Stimulated activated CD4-positive, alpha-beta T cell treated with anti-CD3 and anti-CD28 coated beads, Interleukin-1b, Interleukin-23, amount 100 ng/mL, for 1 hour (primary cell): ENCODE measurements at places on chromosomes 16 and 17.

- no peak for DNase-seq
Measured at GRCh38 chr17:58244963-58245362, 6.6 kb downstream of the LPO start.

- no peak for DNase-seq
Measured at GRCh38 chr17:33389504-33390135, 96.5 kb upstream of the ASIC2 start.

DNA sequence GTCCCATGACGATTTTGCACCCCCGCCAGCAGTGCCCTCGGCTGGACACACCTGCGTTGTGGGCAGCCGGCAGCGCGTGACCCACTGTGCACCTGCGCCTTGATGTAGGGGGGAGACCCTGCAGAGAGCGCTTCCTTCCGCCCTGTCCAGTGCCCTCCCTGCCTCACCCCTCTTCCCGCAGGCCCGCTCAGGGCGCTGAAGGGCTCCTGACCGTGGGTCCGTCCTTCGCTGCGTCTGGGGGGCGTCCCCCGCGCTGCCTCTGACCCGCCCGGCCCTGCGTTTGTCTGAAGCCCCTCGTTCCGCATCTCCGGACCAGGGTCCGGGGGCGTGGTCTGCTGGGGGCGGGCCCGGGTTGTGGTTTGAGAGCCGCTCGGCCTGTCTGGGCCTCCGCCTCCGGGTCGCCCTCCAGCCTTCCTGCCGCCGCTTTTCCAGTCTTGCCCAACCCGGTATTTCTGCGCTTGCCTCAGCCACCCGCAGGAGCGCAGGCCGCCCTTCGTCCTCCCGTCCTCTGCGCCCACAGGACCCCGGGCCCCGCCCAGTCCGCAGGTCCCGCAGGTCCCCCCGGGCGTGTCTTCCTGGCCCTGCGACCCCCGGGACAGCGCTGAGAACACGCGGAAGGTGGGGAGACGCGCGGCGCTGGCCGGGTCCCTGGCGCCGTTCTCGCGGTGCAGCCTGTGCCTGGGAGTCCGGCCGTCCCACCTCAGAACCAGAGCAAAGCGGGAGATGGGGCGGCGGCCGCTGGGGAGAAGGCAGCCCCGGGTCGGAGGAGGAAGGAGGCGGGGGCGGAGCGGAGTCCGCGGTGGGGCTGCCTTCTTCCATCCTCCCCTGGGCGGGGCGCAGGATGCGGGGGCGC is 4.0 kb upstream of the IL17C start:
- no peak for DNase-seq

DNA sequence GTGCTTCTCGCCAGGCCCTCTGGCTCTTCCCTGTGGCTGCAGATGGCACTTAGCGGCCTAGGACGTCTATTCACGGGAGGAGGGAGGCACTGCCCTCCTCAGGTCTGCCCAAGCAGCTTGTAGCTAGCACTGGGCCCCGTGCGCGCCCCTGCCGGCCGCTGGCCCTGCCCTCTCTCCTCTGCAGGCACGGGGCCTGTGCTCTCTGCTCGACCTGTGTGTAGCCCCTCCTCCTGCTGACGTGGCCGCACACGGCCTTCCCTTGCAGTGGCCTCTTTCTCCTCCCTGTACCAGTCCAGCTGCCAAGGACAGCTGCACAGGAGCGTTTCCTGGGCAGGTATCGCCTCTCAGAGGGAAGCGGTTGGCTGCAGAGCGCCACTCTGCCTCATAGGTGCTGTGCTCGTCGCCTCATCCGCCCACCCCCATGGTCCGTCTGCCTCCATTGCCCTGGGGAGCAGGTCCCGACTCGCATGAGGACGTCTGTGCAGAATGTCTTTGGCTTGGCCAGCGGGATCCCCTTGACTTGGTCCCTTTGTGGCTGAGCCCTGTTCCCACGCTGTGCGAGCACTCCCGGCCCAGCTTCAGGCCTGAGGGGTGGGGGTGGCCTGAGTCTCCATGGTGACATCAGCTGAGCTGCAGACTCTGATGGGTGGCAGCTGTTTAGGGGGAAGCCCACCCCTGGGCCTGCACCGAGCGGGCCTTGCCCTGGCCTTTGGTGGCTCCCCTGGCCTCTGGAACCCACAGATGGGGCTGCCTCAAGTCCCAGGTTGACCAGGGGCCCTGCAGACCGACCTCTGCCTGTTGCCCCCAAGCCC is 34.6 kb downstream of the TSC2 start:
- DNase-seq, result no peak

DNA sequence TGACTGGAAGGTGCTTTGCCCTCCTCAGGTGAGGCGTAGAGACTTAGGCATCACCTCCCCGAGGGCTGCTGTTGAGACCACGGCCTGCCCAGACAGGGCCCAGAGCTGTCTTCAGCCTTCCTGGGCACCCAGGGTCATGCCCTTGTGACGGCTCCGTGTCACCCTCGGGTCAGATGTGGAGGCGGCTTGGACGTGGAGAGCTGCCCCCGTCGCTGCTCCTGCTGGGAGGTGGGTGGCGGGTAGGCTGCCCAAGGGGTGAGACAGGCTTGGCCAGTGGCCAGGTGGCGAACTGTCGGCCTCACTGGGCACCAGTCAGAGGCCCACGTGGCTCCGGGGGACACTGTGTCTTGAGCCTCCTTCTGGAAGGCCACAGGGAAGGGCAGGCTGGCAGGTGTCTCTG is 8.9 kb upstream of the SNAI3 start:
- DNase-seq, result no peak

DNA sequence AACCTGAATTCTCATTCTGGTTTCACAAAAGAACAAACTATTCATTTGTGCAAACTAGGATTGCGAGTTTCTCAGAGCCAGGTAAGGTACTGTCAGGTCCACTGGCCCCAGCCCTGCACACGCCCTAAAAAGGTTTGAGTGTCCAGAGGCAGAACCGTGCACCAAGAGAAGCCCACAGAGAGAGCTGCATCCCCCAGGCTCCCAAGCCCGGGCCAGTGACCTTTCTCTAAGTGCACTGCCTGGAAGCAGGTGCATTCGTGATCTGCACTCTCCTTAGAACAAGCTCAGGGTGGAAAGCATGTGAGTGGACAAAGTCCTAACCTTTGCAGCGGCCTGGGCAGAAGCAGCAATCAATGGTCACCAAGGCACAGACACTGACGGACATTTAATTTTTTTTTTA is 26.8 kb downstream of the MEAK7 start:
- DNase-seq, result no peak

DNA sequence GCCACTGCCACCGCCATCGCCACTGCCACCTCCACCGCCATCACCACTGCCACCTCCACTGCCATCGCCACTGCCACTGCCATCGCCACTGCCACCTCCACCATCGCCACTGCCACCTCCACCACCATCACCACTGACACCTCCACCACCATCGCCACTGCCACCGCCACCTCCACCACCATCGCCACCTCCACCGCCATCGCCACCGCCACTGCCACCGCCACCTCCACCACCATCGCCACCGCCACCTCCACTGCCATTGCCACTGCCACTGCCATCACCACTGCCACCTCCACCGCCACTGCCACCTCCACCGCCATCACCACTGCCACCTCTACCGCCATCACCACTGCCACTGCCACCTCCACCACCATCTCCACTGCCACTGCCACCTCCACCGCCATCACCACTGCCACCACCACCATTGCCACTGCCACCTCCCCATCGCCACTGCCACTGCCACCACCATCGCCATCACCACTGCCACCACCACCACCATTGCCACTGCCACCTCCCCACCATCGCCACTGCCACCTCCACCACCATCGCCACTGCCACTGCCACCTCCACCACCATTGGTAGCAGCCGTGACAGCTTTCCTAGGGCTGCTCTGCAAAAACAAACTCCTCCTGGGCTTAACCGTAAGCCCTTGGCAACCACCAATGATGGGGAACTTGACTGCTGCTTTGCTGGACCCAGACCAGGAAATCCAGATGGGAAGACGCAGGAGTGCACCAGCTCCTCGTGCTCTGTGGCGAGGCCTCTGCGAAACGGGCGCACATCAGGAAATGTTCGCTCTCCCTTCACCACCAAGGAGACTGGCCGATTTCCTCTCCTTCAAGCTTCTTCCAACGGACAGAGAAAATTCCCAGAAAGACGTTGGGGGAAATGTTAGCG is 147.2 kb downstream of the RBFOX3 start:
- DNase-seq, result no peak

DNA sequence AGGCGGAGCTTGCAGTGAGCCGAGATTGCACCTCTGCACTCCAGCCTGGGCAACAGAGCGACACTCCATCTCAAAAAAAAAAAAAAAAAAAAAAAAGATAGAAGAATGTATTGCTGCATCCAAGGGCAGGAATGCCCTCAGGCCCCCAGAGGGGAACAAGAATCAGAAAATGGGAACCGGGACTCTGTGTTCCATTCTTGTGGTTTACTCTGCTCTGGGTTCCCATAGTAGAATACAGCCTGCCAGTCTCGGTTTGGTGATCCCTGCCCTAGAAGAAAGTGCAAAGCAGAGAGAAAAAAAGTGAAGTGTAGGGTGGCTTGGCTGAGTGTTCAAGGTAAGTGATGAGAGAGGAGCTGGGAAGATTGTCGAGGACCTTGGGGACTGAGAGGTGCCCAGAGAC is 27.4 kb upstream of the KDM6B start:
- no peak for DNase-seq

GRCh38 chr17:59669411-59669810 is 37.8 kb downstream of the PTRH2 start:
- DNase-seq, result no peak

GRCh38 chr17:4635823-4636375 is 5.6 kb downstream of the ALOX15 start:
- DNase-seq, result no peak

GRCh38 chr17:50015146-50015545 is 20.1 kb upstream of the DLX3 start:
- no peak for DNase-seq

DNA sequence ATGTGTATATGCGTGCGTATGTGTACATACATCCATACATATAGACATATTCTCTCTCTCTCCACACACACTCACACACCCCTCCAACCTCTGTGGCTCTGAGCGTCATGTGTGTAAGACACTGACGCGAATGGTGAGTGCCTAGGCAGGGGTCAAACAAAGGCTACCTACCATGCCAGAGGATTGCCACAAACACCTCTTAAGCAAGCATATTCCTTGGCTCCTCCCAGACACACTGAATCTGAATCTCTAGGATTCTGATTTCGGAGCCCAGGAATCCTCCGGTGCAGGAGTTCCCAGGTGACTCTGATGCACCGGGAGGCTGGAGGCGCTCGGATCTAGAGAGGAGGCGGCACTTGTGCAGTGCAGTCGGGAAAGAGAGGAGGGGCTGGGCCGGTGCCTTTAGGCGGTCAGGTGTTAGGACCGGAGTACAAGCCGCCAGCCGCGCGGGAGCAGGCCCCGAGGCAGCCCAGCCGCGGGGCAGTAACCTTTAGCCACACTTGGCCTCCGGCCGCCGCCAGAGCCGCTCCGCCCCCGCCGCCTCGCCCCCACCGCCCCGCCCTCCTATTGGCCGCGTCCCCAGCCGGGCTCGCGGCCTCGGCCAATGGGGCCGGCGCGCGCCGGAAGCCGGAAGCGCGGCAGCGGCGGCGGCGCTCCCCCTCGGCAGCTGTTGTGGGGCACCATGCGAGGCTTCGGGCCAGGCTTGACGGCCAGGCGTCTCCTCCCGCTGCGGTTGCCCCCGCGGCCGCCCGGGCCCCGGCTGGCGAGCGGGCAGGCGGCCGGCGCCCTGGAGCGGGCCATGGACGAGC is at the start of gene MLYCD:
Gene MLYCD (plus strand): TSS at position 653 of the 809 bp plus-strand sequence. CDS start 30 bp downstream, at position 683.
- peak; percentile 30 for DNase-seq

DNA sequence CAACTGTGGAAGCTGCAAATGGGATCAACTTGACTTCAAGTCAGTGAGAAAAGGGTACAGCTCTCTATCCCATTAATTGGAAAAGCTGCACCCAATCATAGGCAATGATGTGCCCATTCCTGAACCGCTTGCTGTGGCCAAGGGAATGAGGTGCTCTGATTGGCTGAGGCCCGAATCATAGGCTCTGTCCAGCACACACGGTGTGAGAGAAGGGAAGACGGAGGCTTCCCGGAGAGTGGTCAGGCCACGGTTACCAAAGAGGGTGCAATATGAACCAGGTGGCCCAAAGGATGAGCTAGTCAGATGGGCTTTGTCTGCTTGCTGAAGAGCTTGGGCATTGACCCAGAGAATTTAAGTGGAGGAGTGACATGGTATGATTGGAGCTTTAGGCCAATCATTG is 353.3 kb downstream of the CPPED1 start:
- DNase-seq, result no peak

GRCh38 chr17:43356999-43357398 is 41.8 kb upstream of the ARL4D start:
- DNase-seq, result no peak

DNA sequence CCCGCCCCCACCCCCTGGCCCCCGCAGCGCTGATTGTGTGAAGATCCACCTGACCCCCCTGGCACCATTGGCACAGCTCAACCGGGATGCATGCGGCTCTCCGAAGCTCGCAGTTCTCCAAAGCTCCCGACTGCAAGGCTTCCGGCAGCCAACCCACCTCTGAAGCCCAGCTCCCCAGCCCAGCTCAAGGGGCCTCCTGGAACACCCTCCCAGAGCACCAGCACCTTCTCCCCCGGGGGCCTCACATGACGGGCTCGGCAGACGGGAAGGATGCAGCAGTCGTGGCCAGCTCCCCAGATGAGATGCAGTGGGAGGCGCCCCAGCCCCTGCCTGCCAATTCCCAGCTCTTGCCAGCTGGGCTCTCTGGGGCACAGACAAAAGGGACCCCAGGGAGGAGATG is 215.3 kb downstream of the ZNF423 start:
- DNase-seq, result no peak

DNA sequence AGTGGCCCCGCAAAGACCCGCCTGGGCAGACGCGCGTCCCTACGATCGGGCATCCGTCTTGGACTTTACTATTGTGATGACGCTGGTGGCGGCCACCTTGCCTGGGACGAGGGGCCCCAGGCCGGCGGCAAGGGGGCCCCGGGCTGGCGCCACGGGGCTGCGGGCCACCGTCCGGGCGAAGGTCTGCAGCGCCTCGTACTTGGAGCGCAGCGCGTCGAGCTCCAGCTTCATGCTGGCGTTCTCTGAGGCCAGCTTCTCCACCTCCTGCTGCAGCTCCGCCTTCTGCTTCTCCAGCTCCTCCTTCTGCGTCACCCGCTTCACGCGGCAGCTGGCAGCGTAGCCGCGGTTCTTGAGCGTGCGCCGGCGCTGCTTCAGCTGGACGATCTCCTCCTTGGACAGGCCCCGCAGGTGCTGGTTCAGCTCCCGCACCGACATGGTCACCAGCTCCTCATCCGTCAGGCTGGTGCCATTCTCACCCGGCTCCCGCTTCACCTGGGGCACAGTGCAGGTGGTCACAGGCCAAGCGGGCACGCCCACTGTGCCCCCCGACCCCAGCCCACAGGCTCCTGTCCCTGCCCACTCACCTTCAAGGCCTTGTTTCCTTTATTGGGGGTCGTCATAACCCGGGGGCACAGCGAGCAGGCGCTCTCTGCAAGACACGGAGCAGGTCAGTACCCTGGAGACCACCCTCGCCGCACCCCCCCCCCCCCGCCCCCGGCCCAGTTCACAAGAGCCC is 4.8 kb upstream of the SIRT7 start:
- DNase-seq, result no peak
